ENCODE measurements at places on chromosomes 2 and 18.

DNA sequence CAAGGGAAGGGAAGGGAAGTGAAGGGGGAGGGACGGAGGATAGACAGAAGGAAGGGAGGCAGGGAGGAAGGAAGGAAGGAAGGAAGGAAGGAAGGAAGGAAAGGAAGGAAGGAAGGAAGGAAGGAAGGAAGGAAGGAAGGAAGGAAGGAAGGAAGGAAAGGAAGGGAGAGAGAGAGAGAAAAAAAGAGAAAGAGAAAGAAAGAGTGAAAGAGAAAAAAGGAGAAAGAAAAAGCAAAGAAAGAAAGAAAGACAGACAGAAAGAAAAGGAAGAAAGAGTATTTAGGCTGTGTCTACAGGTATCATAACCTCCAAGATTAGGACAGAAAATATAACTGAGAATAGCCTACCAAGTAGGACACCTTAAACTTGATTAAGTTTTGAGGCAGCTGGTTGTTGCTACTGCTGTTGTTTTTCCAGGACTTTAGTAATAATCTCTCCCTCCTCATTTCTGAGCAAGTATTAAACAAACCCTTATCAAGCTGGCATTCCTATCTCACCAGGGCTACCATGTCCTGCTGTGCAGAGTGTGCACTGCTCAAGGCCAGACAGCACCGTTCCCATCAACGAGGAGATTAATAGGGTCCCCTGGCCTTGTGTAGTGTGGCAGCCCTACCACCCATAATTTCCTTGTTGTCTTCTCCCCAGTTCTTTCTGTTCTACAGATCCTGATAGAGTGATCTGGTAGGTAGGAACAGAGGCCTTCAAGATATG is 90.5 kb upstream of the FHL2 start:
- DNase-seq = no peak

GRCh38 chr2:147156970-147157369 is 687.9 kb upstream of the ACVR2A start:
- DNase-seq = no peak

- no peak for DNase-seq
These were observed 7.3 kb upstream of the PRLH start for GRCh38 chr2:237558961-237559641.

- no peak for DNase-seq
These were observed 332.7 kb downstream of the ZNF521 start for GRCh38 chr18:25019086-25019860.

- DNase-seq = no peak
These were observed 9.9 kb upstream of the GAREM2 start for GRCh38 chr2:26162963-26163362.

DNA sequence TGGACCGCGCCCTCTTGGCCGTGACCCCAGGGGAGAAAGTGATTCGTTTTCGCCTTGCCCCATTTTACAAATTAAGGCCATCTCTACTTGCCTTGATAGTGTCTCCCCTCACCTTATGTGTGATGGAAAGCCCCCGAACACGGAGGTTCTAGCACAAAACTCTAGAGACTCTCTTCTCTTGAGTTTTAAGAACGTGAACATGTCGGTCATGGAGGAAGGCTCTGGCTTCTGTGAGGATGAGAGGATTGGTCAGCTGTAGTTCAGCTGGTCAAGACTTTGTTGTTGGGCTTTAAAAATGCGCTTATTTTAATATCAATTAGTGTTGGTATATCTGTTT is 828 bp downstream of the DYNC1I2 start:
- DNase-seq = no peak

DNA sequence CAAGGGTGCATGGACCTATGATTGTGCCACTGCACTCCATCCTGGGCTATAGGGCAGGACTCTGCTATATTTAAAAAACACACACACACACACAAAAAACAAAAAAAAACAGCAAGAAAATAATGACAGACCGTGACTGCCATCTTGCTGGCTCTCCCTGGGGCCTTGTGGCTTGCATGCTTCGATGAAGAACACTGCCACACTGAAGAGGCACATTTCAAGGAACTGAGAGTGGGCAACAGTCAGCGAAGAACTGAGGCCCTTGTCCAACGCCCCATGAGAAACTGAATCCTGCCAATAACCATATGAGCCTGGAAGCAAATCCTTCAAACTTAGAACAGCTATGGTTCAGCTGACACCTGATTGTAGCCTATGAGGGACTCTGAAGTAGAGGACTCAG is 158.1 kb downstream of the CCBE1 start:
- DNase-seq = no peak
